ENCODE measurements at places on chromosomes 7 and 10. TPM values are rescaled to one million over a fixed set of nuclear protein-coding genes. Genes with fewer than 3 reads are reported as not detected.

IPMK gene
- total RNA-seq, result 5.4 TPM

DUSP5 gene
- total RNA-seq, result 9.5 TPM

SEMA3C gene
- 268 TPM for total RNA-seq

CRYGN gene
- total RNA-seq, result 1.2 TPM

RPEL1 gene
- total RNA-seq, result 0.17 TPM

NACAD gene
- 5.9 TPM for total RNA-seq

FUOM gene
- total RNA-seq, result 9.6 TPM

STEAP4 gene
- 0.29 TPM for total RNA-seq

GATAD1 gene
- 17.6 TPM for total RNA-seq

CALHM3 gene
- 4.8 TPM for total RNA-seq

ENO4 gene
- total RNA-seq, result 0.22 TPM

VAX1 gene
- not detected for total RNA-seq

CTBP2 gene
- 35.5 TPM for total RNA-seq

ZCCHC24 gene
- total RNA-seq, result 10.7 TPM

DNA sequence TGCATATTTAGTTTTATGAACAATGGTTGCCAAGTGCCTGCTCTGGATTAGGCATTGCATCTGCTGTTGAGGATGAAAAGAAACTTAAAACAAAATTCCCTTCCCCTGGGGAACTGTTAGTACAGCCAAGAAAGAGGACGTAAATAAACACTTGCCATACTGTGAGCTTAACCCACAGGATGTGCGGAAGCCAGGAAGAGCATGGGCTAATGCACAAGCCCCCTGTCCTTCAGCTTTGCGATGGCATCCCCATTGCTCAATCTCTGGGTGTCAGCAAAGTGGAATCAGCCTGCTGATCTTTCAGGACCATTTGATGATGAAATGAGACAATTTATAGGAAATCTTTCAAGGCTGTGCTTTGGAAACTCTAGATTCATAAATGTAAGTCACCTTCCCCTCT is 399.9 kb upstream of the IGFBP3 start:
- no peak for DNase-seq

DNA sequence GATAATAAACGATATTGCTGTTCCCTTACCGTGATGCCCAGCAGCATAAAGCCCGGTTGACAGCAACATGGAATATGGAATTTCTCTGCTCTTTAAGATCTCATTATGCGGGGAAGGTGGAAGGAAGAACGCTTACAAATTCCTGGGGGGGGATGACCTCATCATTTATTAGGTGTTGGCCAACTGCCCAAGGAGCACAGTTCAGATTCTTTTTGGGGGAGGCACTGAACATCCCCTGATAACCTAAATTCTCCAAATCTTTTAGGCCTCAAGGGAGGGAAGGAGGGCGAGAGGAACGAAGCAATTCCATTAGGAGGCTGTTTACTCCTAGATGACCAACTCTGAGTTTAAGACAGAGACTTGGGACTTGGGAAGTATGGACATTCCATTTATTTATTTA is 5.2 kb upstream of the COL26A1 start:
- no peak for DNase-seq

DNA sequence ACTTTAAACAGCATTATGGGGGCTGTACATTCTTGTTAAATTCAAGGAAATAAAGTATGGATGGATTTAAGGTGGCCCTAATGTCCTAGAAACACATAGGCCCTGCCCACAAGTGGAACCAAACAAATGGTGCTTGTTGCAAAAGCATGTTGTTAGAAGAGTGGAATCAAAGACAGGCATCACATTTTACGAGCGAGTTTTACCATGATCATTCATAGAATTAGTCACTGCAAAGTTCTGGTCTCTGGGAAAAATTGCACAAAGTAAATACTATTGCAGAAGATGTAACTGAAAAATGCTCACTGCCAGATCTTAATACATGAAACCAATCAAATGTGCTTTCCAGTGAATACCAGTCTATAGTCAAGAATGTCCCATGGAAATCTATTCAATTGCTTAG is 677.1 kb downstream of the PARD3 start:
- DNase-seq, result no peak

- no peak for DNase-seq
Observed at GRCh38 chr7:99392659-99393354, 15.6 kb downstream of the PDAP1 start.

GRCh38 chr10:59847326-59847725 is 59.0 kb downstream of the CCDC6 start:
- no peak for DNase-seq

- no peak for DNase-seq
Observed at GRCh38 chr10:88598055-88598454, 11.5 kb downstream of the LIPJ start.

- DNase-seq, result no peak
Observed at GRCh38 chr7:44143646-44144250, 2.6 kb upstream of the MYL7 start.

- no peak for DNase-seq
Observed at GRCh38 chr7:45267262-45267661, 109.7 kb downstream of the RAMP3 start.

GRCh38 chr10:17062493-17062892 is 67.1 kb downstream of the CUBN start:
- DNase-seq, result peak; percentile 93

GRCh38 chr10:61481597-61481996 is 28.4 kb upstream of the TMEM26 start:
- no peak for DNase-seq

- no peak for DNase-seq
Observed at GRCh38 chr7:155532792-155533119, 13.6 kb downstream of the CNPY1 start.

GRCh38 chr7:32289651-32290414 is 200.3 kb downstream of the LSM5 start:
- no peak for DNase-seq

DNA sequence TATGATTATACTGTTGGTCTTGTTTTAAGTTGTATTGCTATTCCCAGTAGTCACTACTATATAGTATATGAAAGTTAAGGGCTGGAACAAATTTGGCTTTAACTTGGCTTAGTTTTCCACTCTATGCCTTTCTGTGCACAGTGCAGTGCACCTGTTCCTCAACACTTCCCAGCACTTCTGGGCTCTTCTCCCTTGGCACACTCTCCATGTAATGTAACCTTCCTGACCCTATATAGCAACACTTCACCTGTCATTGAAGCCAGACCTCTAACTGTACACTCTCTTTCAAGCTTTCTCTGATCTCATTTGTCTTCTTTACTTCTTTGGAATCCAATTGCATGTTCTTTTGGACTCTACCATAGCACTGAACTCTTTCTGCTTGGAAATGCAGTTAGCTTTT is 83.9 kb upstream of the SMIM30 start:
- DNase-seq, result no peak

DNA sequence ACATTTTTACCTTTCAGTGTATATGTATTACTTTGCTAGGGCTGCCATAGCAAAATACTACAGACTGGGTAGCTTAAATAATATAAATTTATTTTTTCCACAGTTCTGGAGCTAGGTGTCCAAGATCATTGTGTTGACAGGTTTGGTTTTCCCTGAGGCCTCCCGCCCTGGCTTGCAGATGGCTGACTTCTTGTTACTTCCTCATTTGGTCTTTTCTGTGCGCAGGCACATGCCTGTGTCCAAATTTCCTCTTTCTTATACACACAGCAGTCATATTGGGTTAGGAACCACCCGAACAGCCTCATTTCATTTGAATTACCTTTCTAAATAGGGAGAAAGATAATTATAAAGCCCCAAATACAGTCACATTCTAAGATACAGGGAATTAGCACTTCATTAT is 521.6 kb upstream of the SORCS1 start:
- no peak for DNase-seq

GRCh38 chr10:52951824-52952223 is 179.2 kb upstream of the MBL2 start:
- peak; percentile 37 for DNase-seq

DNA sequence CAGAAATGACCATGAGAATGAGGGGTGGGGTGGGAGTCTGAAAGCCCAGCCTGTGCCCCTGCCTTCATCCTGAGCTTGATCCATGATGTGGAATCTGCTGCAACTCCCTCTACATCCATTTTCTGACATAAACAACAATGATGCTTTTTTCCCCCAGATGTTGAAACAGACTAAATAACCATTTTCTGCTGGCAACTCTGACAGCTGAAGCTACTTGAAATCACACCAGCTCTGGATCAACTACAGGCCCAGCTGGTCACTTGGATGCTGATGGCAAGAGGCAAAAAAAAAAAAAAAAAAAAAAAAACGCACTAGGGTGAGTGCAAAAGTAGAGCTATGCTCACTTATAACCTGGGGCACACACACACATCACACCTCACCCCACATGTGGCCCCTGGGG is 74.2 kb downstream of the FAM107B start:
- DNase-seq, result no peak

DNA sequence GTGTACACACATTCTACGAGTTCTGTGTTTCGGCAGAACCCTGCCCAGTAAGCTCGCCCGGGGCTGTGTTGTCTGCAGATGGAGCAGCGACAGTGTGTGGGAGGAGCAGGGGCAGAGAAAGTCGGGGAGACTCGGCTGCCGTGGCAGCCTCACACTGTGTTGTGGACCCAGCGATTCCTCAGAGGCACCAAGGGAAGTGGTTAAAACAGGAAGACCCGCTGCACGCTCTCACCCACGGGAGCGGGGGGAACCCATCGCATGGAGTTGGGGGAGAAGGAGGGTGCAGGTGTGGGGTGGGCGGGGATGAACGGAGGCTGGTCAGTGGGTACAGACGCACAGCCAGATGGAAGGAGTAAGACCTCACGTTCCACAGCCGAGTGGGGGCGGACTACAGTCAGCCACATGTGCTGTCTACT is 250.2 kb downstream of the ELFN1 start:
- no peak for DNase-seq

- DNase-seq, result no peak
Observed at GRCh38 chr7:2151237-2151636, 81.5 kb downstream of the MAD1L1 start.

GRCh38 chr7:17772581-17773288 is 167.6 kb downstream of the SNX13 start:
- DNase-seq, result no peak

GRCh38 chr7:153567426-153567825 is 484.8 kb upstream of the DPP6 start:
- DNase-seq, result no peak

DNA sequence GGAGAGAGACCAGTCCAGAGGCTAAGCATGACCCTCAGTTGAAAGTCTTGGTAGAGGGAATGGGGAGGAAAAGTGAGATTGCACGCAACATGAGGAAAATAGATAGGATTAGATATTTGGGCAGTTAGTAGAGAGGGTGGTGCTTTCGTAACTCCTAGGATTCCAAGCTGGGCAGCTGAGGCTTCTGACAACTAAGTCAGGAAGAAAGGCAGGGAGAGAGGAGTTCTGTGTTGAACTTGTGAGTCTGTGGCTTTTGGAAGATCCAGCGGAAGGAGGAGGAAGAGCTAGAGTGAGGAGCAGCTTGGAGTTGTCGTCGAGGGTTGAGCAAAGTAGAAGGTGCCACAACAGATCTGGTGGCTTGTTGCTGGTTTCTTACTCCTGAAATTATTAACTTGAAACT is 21.8 kb downstream of the CUL1 start:
- no peak for DNase-seq

GRCh38 chr7:102320601-102321350 is 34.1 kb downstream of the SH2B2 start:
- no peak for DNase-seq

- no peak for DNase-seq
Observed at GRCh38 chr10:92845921-92846320, 2.4 kb upstream of the EXOC6 start.

- DNase-seq, result no peak
Observed at GRCh38 chr7:37912756-37913155, 3.9 kb downstream of the SFRP4 start.

DNA sequence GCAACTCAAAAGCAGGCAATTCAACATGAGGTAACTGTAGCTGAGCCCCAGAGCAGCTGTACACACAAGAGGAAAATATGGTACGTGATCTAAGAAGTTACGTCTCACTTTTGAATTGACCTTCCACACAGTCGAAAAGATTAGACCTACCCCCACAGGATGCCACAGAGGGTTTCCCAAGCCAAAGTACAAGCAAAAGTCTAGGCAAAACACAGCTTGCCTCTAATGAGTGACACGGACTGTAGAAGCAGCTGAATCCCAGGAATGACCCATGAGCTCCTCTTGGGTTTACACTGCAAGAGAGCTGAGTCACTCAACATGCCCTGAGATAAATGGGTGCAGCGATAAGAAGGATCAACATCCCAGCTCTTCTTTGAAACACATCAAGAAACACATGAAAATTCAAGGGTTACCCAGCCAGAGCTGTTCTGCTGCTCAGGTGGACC is 9.8 kb downstream of the CREB3L2 start:
- no peak for DNase-seq

DNA sequence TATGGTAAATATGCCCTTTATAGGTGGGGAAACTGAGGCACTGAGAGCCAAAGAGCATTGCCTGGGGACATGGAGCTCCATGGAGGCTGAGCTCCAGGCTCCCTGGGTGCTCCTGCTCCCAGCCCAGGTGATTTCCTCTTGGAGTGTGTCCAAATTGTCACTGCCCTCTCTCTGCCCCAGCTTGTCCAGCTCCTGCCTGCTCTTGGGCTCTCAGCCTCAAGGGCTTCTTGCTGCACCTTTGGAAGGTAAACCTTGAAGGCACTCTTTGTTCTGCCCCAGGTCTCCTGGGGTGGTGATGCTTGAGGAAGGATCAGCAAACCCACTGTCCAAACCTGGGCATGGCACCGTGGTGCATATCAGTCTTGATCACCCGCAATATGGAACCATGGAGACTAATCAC is 166.1 kb downstream of the RPS24 start:
- DNase-seq, result no peak

GRCh38 chr10:75034131-75034512 is 77.3 kb upstream of the SAMD8 start:
- peak; percentile 24 for DNase-seq

GRCh38 chr10:75226656-75227055 is 9.1 kb downstream of the COMTD1 start:
- no peak for DNase-seq

GRCh38 chr10:27448921-27449320 is 55.2 kb upstream of the RAB18 start:
- DNase-seq, result peak; percentile 59

- DNase-seq, result no peak
Observed at GRCh38 chr7:91039033-91039432, 225.2 kb upstream of the FZD1 start.

Data from A172 (cell line).